ENCODE measurements at places on chromosomes 4 and X.
A peak's percentile ranks its signal among the peaks of the same experiment; 100 is the strongest.

GRCh38 chr4:52036886-52037530 is 1.1 kb downstream of the SGCB start:
- no peak for DNase-seq

GRCh38 chrX:3271834-3272186 is 74.6 kb downstream of the MXRA5 start:
- peak; percentile 82 for DNase-seq

GRCh38 chrX:19063030-19063429 is 59.2 kb downstream of the ADGRG2 start:
- DNase-seq, result peak; percentile 40

DNA sequence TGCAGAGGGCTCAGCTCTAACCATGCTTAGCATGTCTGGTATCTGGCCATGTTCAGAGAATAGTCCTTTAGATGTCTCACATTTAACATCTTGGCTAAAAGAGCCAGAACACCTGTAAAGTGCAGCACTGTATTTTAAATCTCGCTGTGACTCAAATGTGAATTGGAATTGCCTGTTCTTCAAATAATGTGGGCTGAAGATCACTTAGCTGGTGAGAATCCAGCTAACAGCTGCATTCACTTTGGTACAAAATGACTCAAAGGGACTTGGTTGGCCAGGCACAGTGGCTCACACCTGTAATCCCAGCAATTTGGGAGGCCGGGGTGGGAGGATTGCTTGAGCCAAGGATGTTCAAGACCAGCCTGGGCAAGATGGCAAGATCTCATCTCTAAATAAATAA is 63.5 kb upstream of the PLAC8 start:
- no peak for DNase-seq

GRCh38 chrX:39922926-39923325 is 174.8 kb downstream of the BCOR start:
- no peak for DNase-seq

GRCh38 chr4:98848448-98848847 is 80.5 kb downstream of the EIF4E start:
- DNase-seq, result no peak

- no peak for DNase-seq
Observed at GRCh38 chr4:7674706-7675105, 240.0 kb upstream of the PSAPL1 start.

DNA sequence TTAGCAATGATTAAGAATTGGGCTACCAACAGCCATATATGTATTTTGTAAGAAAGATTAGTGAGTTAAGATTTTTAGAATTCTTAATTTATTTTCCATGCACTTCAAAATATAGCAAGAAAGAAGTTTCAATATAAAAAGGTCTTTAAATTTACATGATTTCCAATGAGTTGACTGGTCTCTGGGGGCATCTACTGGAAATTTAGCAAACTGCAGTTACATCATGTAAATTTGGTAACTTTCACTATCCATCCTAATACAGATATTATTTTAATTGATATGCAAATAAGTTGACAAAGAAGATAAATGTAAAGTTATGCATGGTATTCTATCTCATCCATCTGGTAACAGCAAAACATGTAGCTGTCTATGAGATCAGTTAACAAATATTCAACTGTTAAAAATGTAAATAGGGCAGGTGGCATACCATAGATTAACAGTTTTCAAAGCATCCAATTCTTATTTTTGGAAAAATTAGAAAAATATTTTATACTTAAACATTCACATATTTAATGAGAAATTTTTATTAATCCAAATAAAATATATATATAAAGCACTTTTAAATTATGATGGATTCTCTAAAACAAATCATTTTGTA is 29.1 kb downstream of the TTC29 start:
- DNase-seq, result peak; percentile 55

DNA sequence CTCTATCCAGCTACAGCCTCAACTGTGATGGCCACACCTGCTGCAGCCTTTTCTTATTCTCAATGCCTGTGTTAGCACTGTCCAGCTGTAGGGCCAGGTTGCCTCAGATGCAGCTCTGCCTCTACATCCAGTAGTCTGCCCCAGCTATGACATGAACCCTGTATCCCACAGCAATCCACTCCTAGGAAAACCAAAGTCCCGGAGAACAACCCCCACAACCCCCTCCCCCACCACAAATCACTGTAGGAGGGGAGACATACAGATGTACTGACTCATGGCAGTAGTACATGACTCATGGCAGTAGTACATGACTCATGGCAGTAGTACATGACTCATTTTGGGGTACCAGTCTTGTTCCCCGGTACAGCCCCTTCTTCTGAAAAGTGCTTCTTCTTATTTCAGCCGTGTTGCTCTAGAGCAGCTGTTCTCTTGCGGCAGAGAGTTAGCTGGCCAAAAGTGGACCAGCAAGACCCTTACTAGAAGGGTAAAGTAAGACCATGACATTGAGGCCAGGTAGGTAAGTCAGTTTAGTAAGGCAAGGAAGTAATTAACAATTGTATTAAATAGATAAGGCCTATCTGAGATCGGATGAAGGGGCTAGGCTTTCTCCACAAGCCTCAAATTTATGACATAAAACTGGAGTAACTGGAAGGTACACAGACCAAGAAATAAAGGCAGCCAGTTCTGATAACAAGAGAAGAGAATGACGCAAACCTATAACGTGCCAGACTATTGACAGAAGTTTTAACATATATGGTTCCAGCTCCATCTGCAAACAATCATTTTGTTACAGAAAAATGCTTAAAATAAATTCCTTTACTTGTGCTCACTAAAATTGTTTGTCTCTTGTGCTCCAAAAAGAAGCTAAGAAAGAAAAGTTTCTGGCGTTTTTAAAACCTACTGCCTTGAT is 221.4 kb downstream of the TACR3 start:
- DNase-seq, result peak; percentile 79

DNA sequence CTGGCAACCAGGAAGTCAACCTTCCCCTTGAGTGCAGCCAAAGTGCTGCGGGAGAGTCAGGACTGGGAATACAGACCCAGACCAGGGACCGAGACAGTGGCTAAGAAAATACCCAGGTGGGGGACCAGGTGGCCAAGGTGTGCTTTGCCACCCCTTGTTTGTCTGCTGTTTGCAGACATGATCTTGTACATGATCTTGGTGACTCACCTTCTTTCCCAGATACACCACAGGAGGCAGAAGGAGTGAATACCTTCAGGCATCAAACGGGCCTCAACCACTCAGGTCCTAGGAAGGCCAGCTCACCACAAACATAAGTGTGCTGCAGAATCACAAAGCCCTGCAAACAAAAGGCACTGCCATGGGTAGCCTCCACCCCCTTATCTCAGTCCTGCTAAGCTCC is 62.0 kb downstream of the CNGA2 start:
- DNase-seq, result no peak

DNA sequence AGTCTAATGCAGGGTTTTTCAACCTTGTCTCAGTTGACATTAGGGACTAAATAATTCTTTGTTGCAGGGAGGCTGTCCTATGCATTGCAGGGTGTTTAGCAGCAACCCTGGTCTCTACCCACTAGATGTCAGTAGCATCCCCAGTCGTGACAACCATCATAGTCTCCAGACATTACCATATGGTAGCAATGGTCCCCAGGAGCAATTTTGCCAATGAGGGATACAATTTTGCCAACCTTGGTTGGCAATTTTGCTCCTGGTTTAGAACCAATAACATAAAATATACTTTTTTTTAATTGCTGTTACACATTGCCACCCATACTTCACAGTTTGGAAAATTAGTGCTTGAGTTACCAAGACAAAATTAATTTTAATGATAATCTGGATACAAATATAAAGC is 6.0 kb downstream of the EREG start:
- DNase-seq, result peak; percentile 81

DNA sequence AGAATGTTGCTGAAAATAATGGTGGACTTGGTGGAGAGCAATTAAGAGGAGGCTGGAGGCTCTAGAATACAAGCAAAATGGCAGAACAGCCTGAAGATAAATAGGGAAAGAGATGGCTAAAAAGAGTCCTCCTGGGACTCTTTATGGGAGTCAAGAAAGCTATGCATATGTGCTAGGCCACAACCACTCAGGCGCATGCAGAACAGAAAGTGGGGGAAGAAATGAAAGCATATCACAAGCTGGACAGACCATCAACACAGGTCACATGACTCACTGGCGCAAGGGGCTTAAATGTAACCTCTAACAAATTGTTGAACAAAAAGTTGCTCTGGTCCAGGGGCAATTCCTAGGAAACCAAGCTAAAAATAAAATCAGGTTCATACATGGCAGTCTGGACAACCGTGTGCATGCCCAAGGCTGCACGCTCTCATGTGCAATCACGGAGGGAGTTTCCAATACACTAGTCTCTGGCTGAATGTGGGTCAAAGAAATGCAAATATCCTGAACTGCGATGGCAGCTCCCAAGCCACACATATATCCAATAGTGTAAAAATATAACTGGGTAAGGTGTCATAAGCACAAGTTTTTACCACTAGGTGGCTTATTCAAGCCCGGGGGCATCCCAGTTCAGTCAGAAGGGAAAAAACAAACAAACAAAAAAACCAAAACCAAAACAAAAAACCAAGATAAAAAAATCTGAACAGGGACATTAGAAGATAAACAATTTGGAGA is 45.4 kb downstream of the ZNF711 start:
- no peak for DNase-seq

- DNase-seq, result peak; percentile 64
Observed at GRCh38 chrX:135345107-135345589, 35.9 kb downstream of the ETDC start.

- DNase-seq, result no peak
Observed at GRCh38 chrX:101210630-101211029, 9.0 kb upstream of the DRP2 start.
